ENCODE measurements at places on chromosomes 2 and 18. TPM values are rescaled to one million over a fixed set of nuclear protein-coding genes. Genes with fewer than 3 reads are reported as not detected.

WNT10A gene
- total RNA-seq, result not detected

C1QL2 gene
- not detected for total RNA-seq

MYL12B gene
- 330 TPM for total RNA-seq

GRCh38 chr2:230411570-230412370, 4.2 kb upstream of the SP100 start:
- DNase-seq, result peak; percentile 80

- no peak for DNase-seq
Observed at GRCh38 chr2:206452242-206452641, 8.9 kb downstream of the ADAM23 start.

DNA sequence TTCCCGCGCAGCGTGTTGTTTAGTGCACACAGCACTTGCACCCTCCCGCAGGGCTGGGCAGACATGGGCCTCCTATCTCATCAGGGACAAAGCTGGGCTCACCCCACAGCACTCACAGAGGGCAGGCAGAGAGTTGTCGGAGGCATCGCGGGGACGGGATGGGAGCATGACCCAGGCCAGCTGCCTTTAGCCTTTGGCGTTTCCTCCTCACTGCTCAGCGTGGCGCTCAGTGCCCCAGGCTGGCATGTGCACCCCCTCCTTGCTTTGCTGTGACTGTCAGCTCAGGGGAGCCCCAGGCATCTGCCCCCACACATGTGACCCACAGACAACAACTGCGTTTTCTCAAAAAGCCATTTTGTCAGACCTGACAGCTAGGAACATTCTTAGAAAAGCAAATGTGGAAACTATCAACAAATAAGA, 101.1 kb downstream of the RNF144A start:
- DNase-seq, result no peak

GRCh38 chr2:120472891-120473309, 127.0 kb downstream of the INHBB start:
- DNase-seq, result peak; percentile 8

- peak; percentile 95 for DNase-seq
Observed at GRCh38 chr2:18976168-18976961, 382.1 kb downstream of the OSR1 start.

- DNase-seq, result no peak
Observed at GRCh38 chr18:63113899-63114565, 205.5 kb downstream of the BCL2 start.

DNA sequence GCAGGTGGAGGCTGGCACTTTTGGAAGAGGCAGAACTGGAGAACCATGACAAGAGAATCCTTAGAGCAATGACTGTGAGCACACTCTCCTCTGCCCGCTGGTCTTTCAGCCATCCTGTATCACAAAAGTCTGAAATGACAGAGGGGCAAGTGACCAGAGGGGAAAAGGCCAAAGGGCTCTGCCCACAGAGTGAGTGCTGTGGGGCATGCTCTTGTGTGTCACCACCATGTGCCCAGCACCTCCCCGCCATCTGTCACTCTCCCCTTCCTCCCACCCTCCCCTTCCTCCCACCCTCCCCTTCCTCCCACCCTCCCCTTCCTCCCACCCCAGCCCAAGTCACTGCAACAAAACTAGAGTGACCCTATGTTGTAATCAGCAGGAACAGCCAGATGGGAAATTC, 31.9 kb downstream of the DAW1 start:
- no peak for DNase-seq

DNA sequence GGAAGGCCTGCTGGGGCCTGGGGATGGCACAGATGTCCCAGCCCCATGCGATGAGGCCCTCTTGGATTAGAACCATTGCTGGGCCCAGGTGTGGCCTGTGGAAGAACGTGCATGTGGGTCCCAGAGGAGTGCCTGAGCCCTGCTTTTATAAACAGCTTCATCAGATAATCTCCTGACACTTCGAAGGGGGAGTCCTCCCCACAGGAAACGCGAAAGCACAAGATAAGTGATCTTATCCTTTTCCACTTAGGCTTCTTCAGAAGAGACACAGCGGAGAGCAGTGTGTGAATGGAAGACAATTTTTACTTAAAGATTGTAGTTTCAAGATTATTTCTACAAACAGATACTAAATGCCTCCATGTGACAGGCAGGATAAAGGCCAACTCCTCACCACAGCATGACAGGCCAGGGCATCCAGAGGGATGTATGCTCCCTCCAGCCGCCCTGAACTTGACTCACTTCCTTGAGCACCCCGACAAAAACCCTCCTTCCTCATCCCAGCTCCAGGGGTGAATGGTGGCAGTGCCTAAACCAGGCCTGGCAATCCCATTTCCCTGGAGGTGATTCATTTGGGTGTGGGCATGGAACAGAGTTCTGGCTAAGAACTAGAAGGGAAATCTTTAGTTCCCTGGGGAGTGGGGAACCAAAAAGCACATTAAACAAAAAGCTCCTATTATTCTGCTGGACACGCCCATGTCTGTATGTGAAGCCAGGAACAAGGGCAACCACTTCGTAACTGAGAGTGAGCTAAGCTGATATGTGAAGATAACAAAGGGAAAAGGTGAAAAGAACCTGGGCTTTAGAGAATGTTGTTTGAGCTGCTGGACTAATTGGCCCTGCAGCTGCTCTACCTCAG, 56.2 kb upstream of the TMEM163 start:
- DNase-seq, result no peak

DNA sequence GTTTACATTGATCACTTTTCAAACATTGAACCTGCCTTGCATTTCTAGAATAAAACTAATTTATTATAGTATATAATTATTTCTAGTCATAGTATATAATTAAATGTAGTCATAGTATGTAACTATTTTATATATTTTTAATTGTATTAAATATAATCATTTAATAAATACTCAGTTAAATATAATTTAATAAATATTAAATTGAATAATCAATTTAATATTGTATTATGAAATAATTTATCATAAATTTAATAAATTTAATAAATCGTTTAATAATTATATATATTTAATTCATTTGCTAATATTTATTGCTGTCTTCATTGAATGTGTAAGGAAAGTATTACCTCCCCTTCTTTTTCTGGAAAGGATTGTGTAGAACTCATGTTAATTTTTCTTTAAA, 225.6 kb upstream of the NRP2 start:
- no peak for DNase-seq

DNA sequence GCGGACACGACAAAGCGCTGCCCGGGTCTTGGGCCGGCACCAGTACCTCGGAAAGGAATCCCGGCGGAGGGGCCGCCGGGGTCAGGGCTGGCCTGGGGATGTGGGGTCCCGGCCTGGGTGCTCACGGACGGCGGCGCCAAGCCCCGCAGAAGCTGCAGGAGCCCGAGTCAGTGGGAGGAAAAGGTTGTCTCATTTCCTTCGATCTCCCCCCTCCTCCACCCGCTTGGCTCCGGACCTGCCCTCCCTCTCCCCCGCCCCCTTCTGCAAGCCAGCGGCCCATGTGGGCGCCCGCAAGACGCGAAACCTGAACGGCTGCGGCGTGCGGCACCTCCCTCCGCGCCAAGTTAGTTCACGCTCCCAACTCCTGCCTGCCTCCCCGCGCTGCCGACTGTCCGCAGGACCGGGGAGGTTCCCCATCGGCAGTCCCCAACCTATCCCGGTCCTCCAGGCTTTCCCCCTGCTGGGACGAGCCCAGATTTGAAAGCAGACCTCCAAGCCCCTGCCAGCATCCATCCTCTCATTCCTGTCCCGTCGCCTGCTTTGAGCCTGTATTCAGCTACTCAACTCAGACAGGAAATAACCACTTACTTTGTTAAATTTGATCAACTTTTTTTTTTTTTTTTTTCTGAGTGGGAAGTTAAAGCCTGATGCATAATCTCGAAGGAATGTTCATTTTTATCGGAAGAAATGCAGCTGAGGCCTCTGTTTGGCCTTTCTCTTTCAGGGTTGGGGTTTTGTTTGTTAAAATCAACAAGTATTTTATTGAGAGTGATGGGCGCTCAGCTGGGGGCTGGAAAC, at the start of gene EVA1A:
TSS of gene EVA1A (minus strand) at position 172 of the 798 bp plus-strand sequence. CDS start 42,799 bp downstream, outside the sequence.
- peak; percentile 54 for DNase-seq

DNA sequence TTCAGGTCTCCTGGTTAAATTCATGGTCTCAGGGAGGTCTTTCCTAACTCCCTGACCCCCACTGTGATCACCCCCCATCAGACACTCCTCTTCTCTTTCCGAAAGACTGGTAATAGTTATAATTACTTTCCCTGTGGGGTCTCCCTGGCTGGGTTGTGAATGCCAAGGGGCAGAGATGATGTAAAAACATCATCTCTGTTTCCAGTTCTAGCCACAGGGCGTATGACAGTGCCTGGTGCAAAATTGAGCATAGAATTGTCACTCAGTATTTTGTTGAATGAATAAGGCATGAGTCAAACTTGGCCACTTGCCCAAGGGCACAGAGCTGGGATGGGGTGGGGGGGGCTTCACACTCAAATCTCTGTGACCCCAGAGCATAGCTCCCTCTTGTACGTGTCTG, 65.2 kb downstream of the LTBP1 start:
- DNase-seq, result no peak

- DNase-seq, result no peak
Observed at GRCh38 chr2:162768656-162769055, 69.9 kb downstream of the KCNH7 start.

GRCh38 chr2:203914546-203915182, 21.9 kb upstream of the ICOS start:
- no peak for DNase-seq

DNA sequence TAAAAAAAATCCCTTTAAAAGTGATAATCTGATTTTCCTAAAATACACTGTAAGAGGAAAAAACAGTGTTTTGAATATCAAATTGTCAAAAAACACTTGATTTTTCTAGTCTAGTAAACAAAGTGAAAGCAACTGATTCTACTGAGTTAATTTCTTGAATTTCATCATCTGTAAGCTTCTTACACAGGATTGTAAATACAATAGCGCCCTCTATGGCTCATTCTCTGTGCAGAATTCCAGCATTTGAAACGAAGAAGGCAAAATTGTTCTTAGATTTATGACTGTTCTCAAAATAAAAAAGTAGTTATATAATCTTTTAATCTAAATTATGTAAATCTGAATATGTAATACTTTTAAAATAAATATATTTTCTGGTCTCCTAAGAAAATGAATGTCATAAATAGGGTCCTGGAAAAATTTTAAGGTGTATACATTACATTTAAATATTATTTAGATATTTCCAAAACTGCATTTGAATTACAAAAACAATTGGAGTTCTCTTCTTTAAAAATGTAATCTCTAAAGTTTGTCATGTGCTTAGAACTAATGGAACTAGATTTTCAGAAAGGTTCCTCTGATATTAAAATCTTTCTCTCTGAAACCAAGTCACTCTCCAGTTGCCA, 176.9 kb upstream of the MC4R start:
- peak; percentile 79 for DNase-seq

DNA sequence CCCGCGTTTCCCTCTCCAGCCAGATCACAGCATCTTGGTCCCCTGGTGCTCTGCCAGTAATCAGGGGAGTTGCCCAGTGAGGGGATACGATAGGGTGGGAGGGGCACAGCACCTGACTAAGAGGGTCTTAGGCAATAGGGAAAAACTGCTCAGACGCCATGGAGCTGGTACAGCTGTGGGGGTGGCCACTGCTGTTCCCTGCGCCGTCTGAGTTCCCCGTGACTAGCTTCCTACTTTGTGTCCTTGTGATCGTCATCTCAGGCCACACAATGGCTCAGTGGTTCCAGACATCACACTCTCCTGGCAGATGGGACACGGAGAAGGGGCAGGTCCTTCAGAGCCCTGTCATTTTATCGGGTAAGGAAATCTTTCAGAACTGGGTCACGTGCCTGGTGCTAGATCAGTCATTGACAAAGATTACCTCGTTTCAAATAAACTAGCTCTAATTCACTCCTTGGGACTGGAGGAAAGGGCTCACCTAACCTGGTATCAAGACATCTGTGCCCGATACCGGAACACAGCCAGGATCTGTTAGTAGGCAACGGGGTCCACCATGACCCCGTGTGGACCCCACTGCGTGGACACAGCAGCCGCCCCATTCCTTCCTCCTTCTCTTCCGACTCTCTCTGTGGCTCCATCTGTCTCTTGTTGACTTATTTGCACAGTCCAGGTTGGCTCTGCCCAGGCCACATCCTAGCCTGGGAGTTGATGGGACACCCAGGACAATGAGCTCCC, 101.6 kb downstream of the PTGR3 start:
- no peak for DNase-seq

DNA sequence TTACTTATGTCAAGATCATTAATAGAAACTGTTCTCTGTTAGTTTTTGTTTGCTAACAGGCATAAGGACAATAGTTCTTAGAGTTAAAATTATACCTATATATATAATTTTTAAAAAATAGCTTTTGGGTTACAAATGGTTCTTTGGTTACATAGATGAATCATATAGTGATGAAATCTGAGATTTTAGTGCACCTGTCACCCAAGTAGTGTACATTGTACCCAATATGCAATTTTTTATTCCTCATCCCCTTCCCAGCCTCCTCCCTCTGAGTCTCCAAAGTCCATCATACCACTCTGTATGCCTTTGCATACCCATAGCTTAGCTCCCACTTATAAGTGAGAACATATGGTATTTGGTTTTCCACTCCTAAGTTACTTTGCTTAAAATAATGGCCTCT, 26.4 kb downstream of the SLC4A1AP start:
- DNase-seq, result no peak

GRCh38 chr2:228039752-228040534, 141.5 kb downstream of the SPHKAP start:
- DNase-seq, result peak; percentile 15

DNA sequence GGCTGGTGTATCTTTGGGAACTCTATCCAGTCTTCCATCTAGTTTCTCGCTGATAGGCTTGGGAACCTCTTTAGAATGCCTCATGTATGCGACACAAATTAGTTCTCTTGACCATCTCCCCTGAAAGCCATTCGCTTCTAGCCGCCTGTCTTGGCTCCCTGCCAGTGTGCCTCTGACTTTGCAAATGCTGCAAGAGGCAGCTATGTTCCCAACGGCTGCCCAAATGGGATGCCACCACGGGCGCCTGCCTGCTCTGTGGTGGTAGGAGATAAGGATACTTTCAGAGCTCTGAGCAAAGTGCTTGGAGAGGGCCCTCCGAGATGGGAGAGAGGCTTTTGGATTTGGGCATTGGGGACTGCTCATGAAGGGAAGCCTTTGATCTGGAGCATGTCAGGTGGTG, 77.7 kb upstream of the IGFBP5 start:
- DNase-seq, result no peak

GRCh38 chr2:190763901-190764514, 115.1 kb downstream of the NAB1 start:
- DNase-seq, result no peak

DNA sequence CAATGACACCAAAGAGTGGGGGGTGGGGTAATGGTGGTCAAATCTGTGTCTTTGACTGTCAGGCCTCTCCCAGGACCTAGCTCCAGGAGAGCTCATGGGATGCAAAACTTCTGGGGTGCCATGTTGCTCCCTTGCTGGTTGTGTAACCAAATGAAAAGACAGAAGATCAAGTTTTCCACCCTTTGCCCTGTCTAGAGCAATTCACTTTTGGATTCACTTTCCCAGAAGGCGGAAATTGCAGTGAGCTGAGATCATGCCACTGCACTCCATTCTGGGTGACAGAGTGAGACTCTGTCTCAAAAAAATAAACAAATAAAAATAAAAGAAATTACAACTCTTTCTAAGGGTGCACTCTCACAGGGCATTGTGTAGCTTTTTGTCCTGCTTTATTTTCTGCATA, 34.9 kb upstream of the PLA2R1 start:
- no peak for DNase-seq
